Activated B cell treated with CpG ODN at 0.5 μM for 24 hours (primary cell): ENCODE measurements at places on chromosomes 16 and 17. TPM values are rescaled to one million over a fixed set of nuclear protein-coding genes. Genes with fewer than 3 reads are reported as not detected.

- no peak for DNase-seq
Measured at GRCh38 chr16:1150511-1150982, 2.4 kb upstream of the CACNA1H start.

DNA sequence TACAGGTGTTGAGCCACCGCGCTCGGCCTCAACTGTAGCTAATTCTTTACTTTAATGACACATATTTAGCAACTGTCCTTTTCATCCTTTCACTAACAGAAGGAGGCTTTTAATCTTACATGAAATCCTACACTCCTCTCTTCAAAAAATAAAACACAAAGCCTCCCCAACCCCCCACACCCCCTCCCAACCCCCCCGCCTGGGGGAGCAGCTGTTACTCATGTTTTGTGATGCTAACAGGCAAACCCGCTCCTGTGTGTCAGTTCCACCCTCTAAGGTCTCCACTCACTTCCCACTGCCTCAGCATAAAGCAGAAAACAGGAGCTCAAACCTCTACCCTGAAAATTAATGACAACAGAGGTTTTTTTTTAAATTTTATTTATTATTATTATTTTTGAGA is 55.4 kb upstream of the SLC25A19 start:
- DNase-seq: no peak

DNA sequence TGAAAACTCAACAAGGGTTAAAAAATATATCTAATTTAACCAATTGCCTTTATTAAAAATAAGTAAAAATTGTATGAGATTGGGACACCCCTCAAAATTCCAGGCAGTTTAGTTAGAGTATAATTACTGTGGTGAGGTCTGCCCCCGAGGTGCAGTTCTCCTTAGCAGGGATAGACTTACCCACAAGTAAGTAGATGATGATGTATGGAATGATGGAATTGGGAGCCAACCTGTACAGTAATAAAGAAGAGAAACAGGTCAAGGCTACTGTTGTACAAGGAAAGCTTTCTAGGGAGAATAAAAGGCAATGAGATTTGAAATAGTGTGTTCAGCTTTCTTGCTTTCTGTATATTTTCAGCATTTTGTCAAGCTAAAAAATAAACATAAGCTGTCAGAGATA is 1.8 kb downstream of the LDAF1 start:
- no peak for DNase-seq

Gene ACAP1
- total RNA-seq: 298 and 328 TPM in 2 replicates

Gene ASPA
- not detected in 2 replicates for total RNA-seq

GRCh38 chr16:67563708-67564468 is 1.6 kb downstream of the CTCF start:
- DNase-seq: no peak

- no peak for DNase-seq
Measured at GRCh38 chr16:1639282-1639681, 27.1 kb downstream of the CRAMP1 start.

- DNase-seq: no peak
Measured at GRCh38 chr17:51322390-51323029, 62.2 kb downstream of the UTP18 start.

Gene OR4D1
- not detected in 2 replicates for total RNA-seq

DNA sequence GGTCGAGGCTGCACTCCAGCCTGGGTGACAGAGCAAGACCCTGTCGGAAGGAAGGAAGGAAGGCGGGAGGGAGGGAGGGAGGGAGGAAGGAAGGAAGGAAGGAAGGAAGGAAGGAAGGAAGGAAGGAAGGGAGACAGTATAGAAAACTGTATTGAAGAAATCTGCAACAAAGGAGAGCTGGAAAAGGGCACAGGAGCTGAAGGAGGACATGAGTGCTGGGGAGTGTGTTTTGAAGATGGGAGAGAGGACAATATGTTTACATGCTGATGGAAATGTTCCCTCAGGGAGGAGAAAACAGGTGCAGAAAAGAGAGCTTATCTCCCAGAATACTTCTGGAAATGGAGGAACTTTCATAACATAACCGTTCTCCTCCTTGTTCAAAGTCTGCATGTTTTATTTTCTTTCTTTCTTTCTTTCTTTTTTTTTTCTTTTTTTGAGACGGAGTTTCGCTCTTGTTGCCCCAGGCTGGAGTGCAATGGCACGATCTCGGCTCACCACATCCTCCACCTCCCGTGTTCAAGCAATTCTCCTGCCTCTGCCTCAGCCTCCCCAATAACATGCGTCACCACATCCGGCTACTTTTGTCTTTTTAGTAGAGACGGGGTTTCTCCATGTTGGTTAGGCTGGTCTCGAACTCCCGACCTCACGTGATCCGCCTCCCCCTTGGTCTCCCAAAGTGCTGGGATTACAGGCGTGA is 2.7 kb upstream of the HAP1 start:
- no peak for DNase-seq

DNA sequence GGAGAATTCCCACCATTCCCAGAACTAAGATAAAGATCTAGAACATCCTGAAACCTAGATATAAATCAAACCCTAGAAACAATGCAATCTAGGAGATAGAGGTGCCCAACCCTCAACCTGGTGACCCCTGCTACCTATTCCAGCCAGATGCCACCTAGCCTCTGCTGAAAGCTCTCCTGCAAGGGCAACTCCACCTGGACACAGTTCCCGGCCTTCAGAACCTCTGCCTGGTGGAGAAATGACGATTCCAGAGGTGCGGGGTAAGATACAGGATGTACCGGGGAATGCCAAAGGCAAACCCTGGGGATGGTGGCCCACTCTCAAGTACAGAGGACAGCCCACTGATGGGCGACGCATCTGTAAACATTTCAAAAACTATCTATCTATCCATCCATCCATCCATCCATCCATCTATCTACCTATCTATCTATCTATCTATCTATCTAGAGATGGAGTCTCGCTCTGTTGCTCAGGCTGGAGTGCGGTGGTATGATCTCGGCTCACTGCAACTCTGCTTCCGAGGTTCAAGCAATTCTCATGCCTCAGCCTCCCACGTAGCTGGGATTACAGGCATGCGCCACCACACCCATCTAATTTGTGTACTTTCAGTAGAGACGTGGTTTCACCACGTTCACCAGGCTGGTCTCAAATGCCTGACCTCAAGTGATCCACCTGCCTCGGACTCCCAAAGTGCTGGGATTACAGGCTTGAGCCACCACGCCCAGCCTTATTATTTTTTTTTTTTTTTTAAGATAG is 19.0 kb downstream of the MEAK7 start:
- no peak for DNase-seq

DNA sequence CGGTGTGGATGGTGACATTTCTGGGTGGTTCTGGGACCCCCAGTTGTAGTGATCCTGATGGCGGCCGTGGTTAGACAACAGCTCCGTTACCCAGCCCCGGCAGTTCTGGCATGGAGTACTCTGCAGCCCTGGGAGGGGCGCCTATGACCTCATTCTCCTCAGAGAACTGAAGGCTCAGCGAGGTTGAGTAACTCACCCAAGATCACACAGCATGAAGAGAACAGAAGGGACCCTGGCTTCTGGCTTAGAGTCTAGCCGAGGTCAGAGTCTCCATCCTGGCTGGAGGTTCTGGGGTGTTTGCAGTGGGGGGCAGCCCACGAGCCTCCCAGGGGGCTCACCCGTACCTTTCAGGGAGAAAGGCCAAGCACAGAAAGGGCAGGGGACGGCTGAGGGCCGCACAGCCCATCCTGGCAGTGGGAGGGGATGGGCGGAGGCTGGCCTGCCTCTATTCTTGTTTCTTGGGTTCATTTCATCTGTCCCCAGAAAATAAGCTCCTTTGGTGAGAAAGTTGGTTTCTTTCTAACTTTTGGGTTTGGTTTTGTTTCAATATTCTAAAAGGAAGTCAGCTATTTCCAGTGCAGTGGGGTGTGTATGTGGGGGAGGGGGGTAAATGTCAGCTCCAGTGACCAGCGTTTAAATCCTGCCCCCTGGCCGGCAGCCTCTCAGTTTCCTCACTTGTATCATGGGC is 13.2 kb downstream of the ZFPM1 start:
- no peak for DNase-seq

DNA sequence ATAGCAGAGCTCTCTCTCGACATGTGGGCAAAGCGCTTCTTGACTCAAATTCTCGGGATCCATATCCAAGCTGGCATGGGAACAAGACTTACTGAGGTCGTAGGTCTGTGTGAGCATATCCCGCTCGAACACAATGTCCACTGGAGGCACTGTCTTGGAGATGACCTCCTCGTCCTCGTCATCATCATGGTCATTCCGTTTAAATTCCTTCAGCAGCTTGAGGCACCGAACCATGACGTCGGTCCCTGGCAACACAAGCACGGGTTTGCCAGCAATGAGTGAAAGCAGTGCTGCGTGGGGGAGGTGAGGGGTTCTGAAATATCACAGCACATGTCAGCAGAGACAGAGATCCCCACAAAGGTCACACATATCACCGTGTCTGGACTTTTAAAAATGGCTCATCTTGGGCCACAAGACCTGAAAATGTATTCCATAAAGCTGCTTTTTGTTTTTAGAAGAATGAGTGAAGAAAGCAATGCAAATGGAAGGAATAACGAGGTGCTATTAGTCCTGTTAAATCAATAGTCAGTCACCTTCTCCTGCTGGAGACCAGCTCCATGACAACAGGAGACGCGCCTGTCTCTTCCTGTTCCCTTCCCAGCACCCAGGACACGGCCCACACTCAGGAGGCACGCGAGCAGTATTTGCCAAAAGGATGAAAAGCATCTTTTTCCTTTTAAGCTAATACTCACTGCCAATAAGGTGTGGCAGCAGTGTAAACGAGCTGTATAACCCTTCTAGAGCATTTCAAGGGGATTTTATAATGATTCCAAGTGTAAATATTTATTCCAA is 37.9 kb downstream of the GTF3C1 start:
- DNase-seq: no peak

Gene NPIPA3
- total RNA-seq: 1.8 and 3.5 TPM in 2 replicates

- DNase-seq: peak; percentile 82
Measured at GRCh38 chr17:1484676-1485422, 7.6 kb downstream of the MYO1C start.

- DNase-seq: no peak
Measured at GRCh38 chr17:35612924-35613521, 25.9 kb downstream of the AP2B1 start.

DNA sequence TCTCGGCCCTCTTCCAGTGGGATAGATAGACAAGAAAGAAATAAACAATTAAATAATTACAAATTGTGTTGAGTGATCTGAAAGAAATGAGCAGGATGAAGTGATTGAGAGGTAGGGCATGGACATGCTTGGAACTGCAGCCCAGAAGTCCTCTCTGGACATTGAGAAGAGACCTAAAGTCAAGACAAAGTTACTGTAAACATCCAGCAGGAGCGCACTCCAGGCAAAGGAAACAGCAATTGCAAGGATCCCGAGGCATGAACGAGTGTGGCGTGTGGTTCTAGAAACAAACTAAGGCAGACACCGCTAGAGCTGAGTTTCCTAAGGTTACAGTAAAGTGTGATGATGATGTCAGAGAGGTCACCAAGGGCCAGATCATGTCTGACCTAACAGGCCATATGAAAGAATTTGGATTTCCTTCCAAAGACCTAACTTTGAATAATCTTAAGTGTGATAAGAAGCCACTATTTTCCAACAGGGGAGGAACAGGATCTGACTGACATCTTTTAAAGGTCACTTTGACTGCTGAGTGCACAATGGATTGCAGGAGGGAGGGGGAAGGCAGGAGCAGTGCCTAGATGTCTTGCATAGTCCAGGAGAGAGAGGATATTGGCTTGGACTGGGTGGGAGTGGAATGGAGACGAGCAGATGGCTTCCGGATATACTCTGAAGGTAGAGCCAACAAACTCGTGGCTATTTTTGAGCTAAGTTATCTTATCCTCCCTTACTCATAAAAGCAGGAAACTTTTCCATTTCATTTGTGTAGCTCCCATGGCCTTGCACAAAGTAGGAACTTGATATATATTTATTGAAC is 19.0 kb downstream of the ABCC12 start:
- no peak for DNase-seq

GRCh38 chr17:66373944-66374817 is 71.8 kb downstream of the PRKCA start:
- DNase-seq: no peak

DNA sequence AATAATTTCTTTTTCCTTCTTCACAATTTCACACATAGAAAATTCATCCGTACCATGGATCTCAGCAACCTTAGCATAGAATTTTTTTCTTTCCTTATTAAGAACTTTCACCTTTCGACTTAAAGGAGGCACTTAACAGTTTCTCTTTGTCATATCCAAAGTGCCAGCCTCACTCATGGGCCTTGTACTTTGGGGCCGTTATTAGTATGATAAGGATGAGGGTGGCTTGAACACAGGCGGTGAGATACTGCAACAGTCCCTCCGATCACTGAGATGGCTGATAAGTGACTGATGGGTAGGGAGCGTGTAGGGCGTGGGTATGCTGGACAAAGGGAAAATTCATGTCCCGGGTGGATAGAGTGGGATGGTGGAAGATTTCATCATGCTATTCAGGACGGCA is 85.3 kb downstream of the OR1D5 start:
- no peak for DNase-seq

Gene NHERF2
- total RNA-seq: 0.56 and 0.93 TPM in 2 replicates

- DNase-seq: peak; percentile 13
Measured at GRCh38 chr16:85421338-85422195, 191.6 kb upstream of the GSE1 start.

DNA sequence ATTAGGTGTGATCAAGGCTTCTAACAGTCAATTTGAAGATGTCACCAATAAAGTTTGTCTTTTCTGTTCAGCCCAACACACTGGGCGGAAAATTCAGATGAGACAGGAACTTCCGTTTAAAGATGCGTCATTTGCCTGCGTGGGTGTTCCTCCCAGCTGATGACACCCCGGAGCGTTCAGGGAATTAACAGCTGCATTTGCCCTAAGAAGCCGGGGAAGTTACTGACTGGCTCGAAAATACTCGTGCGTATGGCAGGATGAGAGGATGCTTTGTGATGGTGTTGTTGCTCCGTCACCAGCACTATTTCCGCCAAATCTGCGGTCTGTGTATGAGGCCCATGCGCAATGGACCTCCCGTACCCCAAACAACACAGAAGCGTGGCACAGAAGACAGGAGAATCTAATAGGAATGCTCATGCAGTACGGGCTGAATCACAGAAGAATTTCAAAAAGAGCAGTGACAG is 11.9 kb upstream of the PVALEF start:
- DNase-seq: no peak

Gene ENGASE
- 55.0 and 60.1 TPM in 2 replicates for total RNA-seq

- DNase-seq: no peak
Measured at GRCh38 chr17:31381165-31381668, 10.3 kb upstream of the RAB11FIP4 start.

Gene C16orf74
- total RNA-seq: 16.1 and 18.3 TPM in 2 replicates

DNA sequence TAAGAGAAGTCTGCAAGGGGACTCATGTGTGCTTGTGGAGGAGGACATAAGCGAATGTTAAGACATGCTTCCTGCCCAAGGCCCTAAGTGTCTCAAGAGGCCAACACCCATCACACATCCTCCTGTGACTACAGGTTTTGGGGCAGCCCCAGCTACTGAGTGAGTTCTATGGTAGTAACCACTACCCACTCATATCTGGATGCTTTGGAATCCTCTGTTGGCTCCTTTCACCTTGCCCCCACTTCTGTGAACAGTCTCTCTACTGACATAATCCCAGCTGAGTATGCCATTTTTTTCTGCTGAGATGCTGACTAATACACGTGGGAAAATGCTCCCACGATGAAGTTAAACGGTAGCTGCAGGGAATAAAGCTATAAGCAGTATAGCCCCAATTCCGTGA is 153.5 kb downstream of the VPS53 start:
- DNase-seq: no peak
